ENCODE measurements at places on chromosomes 6 and 20.

DNA sequence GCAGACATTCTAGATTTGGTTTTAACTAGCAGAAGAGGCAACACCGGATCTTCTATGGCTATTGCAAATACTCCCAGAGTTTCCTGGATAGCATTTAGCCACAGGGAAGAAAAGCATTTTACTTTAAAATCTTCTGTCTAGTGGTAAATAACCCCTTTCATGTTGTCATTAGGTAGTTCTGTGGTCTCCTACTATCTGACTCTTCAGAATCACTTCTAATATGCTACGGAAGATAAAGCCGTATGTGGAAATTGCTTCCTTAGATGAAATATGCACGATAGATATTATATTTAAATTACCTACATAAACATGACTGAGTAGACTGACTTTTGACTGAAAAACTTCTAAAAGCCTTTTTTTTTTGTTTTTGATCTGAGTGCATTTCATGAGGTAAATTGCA is 759 bp downstream of the CRISP3 start:
- no peak for DNase-seq

- DNase-seq = no peak
Measured at GRCh38 chr6:73702444-73702843, 6.4 kb downstream of the CD109 start.

DNA sequence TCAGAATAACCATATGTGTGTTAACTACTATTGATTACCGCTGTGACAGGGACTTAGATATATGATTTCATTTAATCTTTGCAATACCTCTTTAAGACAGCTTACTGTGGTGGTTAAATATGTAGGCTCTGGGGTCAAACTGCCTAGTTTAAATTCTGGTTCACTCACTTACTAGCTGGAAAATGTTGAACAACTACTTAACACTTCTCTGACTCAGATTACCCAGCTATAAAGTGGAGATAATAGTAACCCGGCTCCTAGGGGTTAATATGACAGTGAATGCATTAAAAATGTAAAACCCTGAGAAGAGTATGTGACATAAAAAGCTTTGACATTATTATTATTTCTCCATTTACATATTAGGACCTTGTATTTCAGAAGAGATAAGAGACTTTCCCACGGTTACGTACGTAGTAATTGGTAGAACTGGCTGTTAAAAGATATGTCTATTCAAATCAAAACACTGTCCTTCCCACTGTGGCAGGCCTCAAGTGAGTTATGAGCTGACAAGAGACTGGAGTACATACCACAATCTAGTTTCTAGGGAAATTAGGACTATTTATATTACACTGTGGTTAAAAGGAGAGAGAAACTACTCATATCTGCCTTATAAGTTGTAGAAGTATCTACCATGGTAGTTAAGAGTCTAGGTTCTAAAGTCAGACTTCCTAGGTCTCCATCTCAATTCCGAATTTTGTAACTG is 4.4 kb upstream of the PLCB1 start:
- no peak for DNase-seq

DNA sequence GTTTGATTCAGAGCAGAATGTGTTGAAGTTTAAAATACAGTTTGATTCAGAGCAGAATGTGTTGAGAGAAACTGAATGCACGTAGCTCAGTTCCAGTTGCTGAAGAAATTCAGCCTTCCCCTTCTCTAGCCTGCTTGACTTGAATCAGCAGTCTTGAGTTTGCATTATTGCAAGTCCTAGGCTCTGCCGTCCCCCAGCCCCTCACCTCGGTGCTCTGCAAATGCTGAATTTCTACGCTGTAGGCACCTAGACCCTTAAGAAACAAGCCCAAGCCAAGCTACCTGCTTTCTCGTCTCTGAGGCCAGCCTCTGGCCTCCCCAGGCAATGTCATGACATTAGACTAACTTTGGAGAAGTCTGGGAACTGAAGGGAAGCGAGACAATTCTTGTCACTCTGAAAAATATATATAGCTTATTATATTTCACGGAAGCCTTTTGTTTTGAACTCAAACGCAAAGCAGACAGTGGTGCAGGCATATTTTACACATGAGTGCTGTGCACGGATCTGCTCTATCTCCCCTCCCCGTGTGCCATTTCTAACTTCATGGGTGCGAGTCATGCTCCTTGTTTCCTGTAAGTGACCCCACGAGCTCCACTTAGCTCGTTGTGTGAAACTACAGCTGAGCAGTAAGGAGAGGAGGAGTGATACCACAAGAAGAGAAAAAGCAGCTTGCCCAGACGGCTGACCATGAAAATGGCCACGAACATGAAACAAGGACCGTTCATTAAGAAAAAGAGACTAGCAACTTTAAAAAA is 71.4 kb upstream of the DUSP22 start:
- DNase-seq = no peak

GRCh38 chr6:44049163-44049988 is 77.9 kb downstream of the MRPL14 start:
- DNase-seq = peak; percentile 76

DNA sequence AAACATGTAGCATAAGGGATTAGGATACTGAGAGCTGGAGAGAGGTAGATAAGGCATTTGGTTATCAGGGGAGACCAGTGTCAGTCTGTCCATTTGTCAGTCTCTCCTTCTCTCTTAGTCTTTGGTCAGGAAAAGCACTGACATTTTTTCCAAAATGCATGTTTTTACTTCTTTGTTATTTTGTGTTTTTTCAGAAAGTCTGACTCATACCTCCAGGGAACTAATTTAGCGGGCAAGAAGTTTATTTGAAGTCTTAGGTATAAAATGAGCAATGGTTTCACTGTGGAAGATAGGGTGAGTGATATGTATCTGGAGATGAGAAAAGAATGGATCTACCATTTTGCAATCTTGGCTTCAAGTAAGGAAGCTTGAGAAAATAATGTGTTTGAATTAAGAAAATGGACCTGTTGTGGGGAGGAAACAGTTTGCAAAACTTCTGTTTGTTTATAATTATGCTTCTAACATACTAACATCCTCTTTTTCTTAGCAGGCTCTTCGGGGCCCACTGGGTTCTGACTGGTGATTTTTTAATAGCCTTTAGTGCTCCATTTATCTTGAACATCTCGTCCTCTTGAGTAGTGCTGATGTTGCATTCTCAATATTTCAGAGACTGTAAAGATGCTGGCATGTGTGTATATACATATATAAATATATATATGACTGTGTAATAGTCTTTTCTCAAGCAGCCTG is 66.9 kb upstream of the FABP7 start:
- no peak for DNase-seq

GRCh38 chr20:3084986-3085360 is 449 bp upstream of the AVP start:
- no peak for DNase-seq

DNA sequence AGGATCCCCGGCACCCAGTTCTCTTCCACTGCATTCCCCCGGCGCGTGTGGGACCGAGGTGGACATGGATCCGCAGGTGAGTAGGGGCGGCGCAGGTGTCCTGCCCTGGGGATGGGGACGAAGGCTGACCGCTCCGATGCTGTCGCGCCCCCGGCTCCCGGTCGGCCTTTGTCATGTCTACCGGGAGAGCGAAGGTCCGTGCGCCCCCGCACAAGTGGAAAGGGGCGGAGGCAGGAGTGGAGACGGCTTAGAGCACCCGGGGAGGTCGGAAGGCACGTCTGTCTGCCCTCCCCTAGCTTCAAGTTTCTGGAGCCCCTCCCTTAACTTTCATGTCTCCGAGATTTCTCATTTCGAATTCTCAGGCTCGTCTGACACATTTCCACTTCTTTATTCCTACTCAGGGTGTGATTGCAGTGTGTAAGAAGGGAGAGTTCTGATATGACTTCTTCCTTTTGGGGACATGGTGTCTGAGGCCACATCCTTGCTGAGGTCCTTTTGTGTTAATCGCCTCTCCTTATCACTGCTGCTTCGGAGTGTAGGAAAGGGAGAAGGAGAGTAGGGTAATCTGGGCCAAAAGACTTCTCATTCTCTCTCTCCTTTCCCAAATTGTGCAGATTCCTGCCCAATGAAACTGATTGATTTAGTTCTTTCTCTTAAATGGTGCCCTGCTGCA is 435 bp downstream of the KIFC1 start:
- DNase-seq = no peak

GRCh38 chr6:68776354-68776753 is 141.3 kb downstream of the ADGRB3 start:
- DNase-seq = no peak

DNA sequence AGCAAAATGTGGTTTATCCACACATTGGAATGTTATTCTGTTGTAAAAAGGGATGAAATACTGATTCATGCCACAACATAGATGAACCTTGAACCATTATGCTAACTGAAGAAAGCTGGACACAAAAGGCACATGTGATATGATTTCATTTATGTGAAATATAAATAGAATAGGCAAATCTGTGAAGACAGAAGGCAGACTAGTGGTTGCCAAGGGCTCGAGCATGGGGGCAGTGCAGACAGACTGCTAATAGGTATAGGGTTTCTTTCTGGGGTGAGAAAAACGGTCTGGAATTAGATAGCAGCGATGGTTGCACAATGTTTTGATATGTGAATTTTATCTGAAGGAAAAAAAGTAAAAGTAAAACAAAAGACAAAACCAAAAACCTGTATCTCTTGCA is 54.6 kb upstream of the FNDC1 start:
- no peak for DNase-seq

DNA sequence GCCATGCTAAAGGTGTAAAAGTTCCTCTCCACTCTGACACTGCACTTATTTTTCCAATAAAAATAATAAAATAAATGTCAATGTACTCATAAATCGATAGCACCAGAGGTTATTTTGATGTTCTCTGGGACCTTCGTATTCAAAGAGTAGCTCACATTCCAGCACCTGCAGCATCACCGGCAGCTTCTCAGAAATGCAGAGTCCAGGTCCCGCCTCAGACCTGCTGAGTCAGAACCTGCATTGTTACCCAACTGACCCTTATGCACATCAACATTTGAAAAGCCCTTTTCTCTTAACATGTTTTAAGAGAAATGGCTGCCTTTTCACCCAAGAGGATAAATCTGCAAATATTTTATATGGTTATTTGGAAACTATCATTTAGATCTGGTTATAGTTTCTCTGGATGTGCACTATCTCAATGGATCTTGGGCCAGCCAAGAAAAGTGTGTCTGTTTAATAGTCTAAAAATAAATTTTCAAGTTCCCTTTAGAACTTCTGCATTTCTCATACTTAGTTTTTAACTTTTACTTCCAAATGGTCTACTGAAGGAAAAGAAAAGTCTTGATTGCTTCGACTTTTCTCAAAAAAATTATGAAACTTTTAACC is 216.2 kb upstream of the PRDM1 start:
- no peak for DNase-seq

GRCh38 chr20:46626758-46627157 is 24.5 kb downstream of the SLC13A3 start:
- DNase-seq = no peak

DNA sequence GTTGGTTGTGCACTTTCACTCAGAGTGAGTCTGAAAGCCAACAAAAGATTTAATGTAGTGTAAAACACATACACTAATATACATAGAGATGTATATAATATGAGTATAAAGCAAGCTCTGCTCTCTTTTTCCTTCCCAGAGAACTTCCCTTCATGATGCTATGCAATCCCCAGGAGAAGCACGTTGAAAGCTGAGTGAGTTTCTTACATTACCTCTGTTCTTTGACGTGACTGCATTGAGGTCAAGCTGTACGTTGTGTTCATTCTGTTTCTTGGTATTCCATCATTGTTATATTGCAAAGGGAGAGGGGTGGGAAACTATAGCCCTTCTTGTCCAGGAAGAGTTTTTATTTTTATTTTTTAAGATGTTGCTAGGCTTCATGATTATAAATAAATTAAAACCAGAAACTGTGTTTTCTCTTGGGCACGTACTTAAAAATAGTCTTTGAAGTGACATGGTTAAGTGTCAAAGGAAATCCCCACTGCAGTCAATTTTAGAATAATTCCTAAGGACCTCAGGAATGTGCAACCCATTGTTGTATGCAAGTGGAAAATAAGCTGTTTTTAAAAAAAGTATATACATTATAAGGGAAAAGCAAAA is 651.0 kb downstream of the CD109 start:
- DNase-seq = no peak

- peak; percentile 72 for DNase-seq
Measured at GRCh38 chr6:106098383-106099234, 12.5 kb downstream of the PRDM1 start.

All from cardiac muscle cell (in vitro differentiated cells and primary cell).